Activated CD8-positive, alpha-beta T cell treated with anti-CD3 and anti-CD28 coated beads, Interleukin-2, amount 10 ng/mL, durations not matched to agents 7 days and 5 days (primary cell): ENCODE measurements at places on chromosomes 6 and 20. TPM values are rescaled to one million over a fixed set of nuclear protein-coding genes. Genes with fewer than 3 reads are reported as not detected.

DNA sequence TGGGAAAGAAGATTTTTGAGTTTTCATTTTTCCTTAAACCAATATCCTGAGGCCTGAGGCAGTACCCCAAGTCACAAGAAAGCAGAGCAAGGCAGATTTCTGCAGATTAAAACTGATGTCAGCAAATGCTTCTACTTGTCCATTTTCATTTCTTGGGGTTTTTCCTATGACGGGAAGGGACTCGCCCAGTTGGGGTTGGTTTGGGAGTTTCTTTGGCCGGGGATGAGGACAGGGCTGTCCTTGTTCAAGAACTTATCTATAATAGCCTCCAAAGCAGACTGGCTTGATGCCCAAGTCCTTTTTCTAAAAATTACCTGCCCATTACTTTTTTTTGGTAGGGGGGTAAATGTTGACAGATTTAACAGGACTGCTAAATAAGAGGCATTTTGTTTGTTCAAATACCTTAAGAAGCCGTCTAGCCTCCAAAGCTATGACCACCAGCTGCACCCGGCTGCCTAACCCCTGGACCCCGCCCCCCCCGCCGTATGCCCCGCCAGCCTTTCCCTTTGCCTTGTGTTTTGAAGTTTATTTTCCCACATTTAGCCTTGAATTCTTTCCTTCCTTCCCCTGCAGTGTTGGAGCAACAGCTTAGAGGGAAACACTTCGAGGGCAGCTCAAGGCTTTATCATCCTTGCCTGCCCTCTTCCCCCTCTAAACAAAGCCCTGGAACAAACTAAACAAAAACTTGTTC, 2.5 kb downstream of the KCNK5 start:
- peaks cover 74% of the 10 kb centered on the region for H3K4me1 ChIP-seq
- H3K27me3 ChIP-seq, result no peaks in the 10 kb centered on the region
- H3K36me3 ChIP-seq, result peaks cover 48% of the 10 kb centered on the region
- DNase-seq, result no peak
- H3K4me3 ChIP-seq, result peak overlapping the region; percentile 88

Gene FKBP1A
- 291 TPM for total RNA-seq

GRCh38 chr6:31144296-31144969, 5.6 kb upstream of the PSORS1C2 start:
- no peaks in the 10 kb centered on the region for H3K27me3 ChIP-seq
- H3K4me3 ChIP-seq, result no peak overlapping the region
- H3K36me3 ChIP-seq, result peaks cover 6% of the 10 kb centered on the region

Gene SLC17A1
- total RNA-seq, result not detected

Gene NOX3
- total RNA-seq, result not detected

Gene TBX18
- not detected for total RNA-seq

- DNase-seq, result peak; percentile 52
- H3K27ac ChIP-seq, result peak overlapping the region; percentile 70
- H3K4me1 ChIP-seq, result peaks cover 25% of the 10 kb centered on the region
- H3K27me3 ChIP-seq, result peaks cover 7% of the 10 kb centered on the region
Measured at GRCh38 chr20:1696521-1697209, 39.1 kb upstream of the SIRPG start.

DNA sequence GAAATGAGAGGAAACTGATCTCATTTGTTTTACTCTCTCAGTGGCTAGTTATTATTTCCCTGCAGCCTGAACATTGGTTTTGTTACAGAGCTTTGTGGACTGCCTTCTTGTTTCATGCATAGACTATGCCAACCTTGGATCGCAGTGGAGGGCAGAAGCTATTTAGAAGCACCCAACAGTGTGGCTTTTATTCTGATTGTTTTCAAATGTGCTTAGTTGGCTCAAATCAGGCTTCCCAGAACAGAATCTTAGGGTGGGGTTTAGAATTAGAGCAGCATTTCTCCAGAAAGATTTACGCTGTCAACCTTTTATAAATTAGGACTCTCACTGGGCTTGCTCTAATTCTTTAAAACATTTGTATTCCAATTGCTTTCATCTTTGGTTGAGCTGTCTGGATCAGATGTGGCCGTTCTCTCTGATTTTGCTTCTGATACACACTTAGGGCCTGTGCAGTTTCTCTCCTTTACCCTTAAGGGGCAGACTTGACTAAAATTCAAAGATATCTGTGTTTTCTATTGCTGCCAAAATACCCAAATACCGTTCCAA, 210.3 kb downstream of the BCKDHB start:
- no peaks in the 10 kb centered on the region for H3K27me3 ChIP-seq
- no peaks in the 10 kb centered on the region for H3K4me1 ChIP-seq
- H3K36me3 ChIP-seq, result no peaks in the 10 kb centered on the region
- DNase-seq, result no peak
- no peak overlapping the region for H3K27ac ChIP-seq

DNA sequence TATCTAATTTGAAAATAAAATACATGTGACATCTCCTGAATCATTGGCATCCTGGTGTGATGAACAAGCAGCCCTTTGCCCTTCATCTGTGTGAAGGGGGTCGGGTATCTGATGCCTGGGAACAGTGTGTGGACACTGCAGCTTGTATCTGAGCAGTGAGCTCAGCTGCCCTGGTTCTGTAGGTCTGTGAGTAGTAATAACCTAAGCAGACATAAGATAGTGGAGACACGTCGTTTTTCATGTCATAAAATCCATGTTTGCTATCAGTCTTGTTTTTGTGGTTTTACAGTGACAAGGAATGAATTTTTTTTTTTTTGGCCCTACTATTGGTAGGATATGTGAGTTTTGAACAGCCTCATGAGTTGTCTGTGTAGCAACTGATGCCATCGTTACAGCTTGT, 133.0 kb downstream of the JARID2 start:
- no peak for DNase-seq
- peaks cover 28% of the 10 kb centered on the region for H3K36me3 ChIP-seq
- H3K27ac ChIP-seq, result no peak overlapping the region
- H3K27me3 ChIP-seq, result no peaks in the 10 kb centered on the region

DNA sequence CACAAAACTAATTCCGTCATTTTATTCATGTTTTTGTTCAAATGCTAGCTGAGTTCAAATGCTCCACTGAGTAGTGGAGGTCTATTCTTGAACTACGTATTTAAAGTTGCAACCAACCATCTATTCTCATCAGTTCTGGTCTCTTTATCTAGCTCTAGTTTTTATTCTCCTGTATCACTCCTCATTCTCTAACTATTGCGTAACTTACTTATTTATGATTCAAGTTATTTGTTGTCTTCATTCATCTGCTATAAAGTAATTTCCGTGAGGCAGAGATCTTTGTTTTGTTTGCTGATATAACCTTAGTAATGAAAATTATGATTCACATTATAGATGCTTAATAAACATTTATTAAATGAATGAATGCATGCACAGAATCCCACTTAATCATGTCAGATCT, 221.6 kb upstream of the ASCC3 start:
- H3K27me3 ChIP-seq, result no peaks in the 10 kb centered on the region
- no peaks in the 10 kb centered on the region for H3K36me3 ChIP-seq

Gene PBOV1
- total RNA-seq, result not detected

GRCh38 chr20:1833728-1834726, 61.2 kb upstream of the SIRPA start:
- H3K36me3 ChIP-seq, result no peaks in the 10 kb centered on the region
- no peaks in the 10 kb centered on the region for H3K27me3 ChIP-seq
- DNase-seq, result no peak

- H3K27me3 ChIP-seq, result no peaks in the 10 kb centered on the region
- no peak overlapping the region for H3K27ac ChIP-seq
- H3K36me3 ChIP-seq, result peaks cover 11% of the 10 kb centered on the region
- no peaks in the 10 kb centered on the region for H3K4me1 ChIP-seq
- no peak overlapping the region for H3K4me3 ChIP-seq
Measured at GRCh38 chr6:128039543-128039942, 138.7 kb upstream of the THEMIS start.

DNA sequence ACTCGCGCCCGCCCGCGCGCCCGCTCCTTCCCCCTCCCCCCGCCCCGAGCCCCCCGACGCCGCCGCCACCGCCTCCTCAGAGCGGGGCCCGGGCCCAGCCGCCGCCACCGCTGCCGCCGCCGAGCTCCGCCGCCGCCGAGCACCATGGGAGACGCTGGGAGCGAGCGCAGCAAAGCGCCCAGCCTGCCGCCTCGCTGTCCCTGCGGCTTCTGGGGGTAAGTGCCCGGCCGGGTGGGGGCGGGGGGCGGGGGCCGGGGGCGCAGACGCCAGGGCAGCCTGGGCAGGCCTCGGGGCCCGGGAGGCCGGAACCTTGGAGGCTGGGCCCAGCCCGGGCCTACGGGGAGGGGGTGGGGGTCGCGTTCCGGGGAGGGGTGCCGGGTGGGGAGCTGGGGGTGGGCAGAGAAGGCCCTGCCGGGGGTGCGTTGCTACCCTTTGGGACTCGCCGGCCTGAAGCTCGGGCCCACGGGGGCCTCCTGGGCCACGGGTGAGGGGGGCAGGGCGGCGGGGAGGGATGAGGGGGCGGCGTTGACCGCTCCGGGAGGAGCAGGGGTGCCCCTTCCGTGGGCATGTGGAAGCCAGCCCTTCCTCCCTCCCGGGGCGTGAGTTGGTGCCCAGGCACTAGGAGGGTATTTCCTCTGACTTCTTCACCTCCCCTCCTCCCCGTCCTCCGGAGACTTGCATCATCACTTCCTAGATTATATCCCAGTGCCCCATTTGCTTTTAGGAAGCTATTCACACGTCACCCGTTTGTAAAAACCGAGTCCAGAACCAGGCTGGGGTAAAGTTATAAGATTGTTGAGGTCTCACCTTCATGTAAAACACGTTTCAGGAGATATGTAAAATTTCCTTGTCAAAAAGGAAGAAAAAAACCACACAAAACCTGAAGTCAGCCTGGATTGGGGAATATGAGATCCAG, 533 bp downstream of the ZFAND3 start:
- H3K4me3 ChIP-seq, result peak overlapping the region; percentile 98
- H3K27me3 ChIP-seq, result peaks cover 8% of the 10 kb centered on the region
- peaks cover 46% of the 10 kb centered on the region for H3K4me1 ChIP-seq
- H3K36me3 ChIP-seq, result peaks cover 3% of the 10 kb centered on the region
- peak; percentile 35 for DNase-seq

- no peak for DNase-seq
- no peaks in the 10 kb centered on the region for H3K27me3 ChIP-seq
- H3K4me1 ChIP-seq, result no peaks in the 10 kb centered on the region
- H3K4me3 ChIP-seq, result no peak overlapping the region
- H3K27ac ChIP-seq, result no peak overlapping the region
- no peaks in the 10 kb centered on the region for H3K36me3 ChIP-seq
Measured at GRCh38 chr6:139940741-139941729, 566.6 kb upstream of the CITED2 start.

DNA sequence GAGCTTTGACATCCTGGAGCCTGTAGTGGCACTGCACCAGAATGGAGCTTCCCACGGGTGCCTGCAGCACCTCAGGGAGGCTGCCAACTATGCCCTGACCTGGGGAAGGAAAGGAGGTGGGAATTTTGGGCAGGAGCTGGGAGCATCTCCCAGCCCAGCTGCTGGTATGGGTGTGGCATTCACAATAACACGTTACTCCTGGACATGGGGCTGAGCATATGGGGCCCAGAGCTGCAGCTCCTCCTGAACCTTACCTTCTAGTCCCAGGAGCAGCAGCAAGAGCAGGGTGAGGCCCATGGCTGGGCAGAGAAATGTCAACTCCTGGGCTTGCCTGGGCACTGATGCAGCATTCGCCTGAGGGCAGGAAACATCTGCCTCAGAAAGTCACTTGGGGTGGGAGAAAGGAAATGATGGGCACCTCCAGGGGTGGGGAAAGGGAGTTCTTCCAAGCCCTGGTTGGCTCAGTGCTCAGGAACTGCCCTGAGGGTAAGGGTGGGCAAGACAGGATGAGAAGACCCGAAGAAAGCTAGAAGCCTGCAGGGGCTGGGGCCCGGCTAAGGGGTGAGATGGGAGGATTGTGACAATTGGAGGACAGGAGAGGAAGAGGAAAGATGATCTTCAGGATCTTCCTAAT, at the start of gene TREML1:
Gene TREML1, minus strand, starts transcription at position 356 of the 634 bp plus-strand sequence. Its CDS starts 59 bp downstream, at position 297.
- H3K36me3 ChIP-seq, result no peaks in the 10 kb centered on the region
- no peak for DNase-seq
- peaks cover 8% of the 10 kb centered on the region for H3K4me1 ChIP-seq

- peak overlapping the region; percentile 74 for H3K4me3 ChIP-seq
- no peaks in the 10 kb centered on the region for H3K27me3 ChIP-seq
- H3K27ac ChIP-seq, result peak overlapping the region; percentile 98
- peaks cover 68% of the 10 kb centered on the region for H3K4me1 ChIP-seq
- peaks cover 39% of the 10 kb centered on the region for H3K36me3 ChIP-seq
Measured at GRCh38 chr6:41200296-41200900, 551 bp downstream of the TREML2 start.

DNA sequence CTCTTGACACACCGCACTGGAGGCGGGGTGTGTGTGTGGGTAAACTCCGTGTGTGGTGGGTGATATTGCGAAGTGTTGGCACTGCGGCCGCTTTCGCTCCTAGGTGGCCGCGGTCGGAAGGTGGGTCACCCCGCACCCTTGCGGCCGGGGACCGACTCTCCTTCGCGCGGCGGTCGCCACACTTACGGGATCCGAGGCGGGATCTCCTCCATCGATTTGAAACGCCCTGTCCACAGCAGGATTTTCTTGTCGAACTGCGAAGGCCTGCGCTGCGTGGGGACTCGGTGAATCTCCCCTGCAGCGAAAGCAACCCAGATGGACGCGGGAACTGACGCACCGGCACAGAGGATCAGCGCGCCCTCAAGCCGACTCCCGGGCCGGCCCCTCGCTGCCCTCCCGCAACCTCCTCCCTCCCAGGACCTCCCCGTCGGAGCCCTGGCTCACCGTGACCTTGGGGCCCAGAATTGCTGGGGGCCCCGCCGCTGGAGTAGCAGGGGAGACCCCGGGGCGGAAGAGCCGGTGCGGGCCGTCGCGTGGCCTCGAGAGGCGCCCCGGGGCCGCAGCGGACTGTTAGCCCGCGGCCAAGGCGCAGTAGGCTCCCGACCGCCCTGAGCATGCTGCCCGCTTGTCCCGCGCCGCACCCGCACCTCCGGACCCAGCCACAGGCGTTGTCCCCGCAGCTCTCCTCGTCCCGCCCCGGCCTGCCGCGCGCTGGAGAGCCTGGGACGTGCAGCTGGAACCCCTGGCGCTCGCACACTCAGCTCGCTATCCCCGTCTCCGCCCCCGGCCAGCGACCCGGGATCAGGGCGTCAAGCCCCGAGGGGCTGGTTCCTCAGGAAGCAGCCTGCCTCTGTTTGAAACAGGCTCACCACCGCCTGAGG, at the start of gene FAM162B:
Gene FAM162B, minus strand, starts transcription at position 759 of the 881 bp plus-strand sequence. Its CDS starts 143 bp downstream, at position 616.
- peaks cover 10% of the 10 kb centered on the region for H3K4me1 ChIP-seq
- peaks cover 46% of the 10 kb centered on the region for H3K27me3 ChIP-seq
- H3K27ac ChIP-seq, result no peak within 1 kb of the TSS
- peak within 1 kb of the TSS; percentile 69 for H3K4me3 ChIP-seq
- no peak for DNase-seq
- no peaks in the 10 kb centered on the region for H3K36me3 ChIP-seq

Gene ABHD16B
- not detected for total RNA-seq

GRCh38 chr6:10968776-10969175, 75.3 kb downstream of the ELOVL2 start:
- H3K36me3 ChIP-seq, result no peaks in the 10 kb centered on the region
- H3K4me1 ChIP-seq, result peaks cover 2% of the 10 kb centered on the region
- no peak overlapping the region for H3K4me3 ChIP-seq
- no peak overlapping the region for H3K27ac ChIP-seq
- no peak for DNase-seq
